ENCODE measurements at places on chromosomes 3 and 15.

- DNase-seq: peak; percentile 76
Measured at GRCh38 chr15:36501063-36501678, 78.3 kb upstream of the CDIN1 start.

- DNase-seq: no peak
Measured at GRCh38 chr3:196793246-196793645, 53.6 kb downstream of the PAK2 start.

GRCh38 chr3:117118604-117119003 is 409.0 kb downstream of the TUSC7 start:
- peak; percentile 16 for DNase-seq

- DNase-seq: no peak
Measured at GRCh38 chr3:51739110-51739509, 32.2 kb downstream of the GRM2 start.

GRCh38 chr3:134294302-134295280 is 43.9 kb upstream of the RYK start:
- DNase-seq: no peak

DNA sequence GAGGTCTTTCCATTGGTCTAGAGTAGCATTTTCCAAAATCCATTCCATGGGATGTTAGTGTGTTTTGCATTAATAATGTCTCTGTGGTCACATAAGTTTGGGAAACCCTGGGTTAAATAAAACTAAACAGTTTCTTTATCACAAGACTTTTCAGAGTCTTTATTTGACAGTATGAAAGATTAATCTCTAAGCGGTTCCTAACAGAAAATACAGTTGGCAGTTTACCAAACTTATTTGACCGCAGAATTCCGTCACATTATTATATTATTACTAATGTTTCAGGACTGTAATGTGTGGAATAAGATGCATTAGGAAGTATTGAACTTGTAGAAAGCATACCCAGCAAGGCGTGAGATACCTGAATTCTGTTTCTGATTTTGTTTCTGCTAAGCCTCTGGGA is 71.5 kb upstream of the ADAMTSL3 start:
- DNase-seq: no peak
